Heart left ventricle (tissue), 16 donors: ENCODE measurements at places on chromosomes 11 and 22. TPM values are rescaled to one million over a fixed set of nuclear protein-coding genes. Genes with fewer than 3 reads are reported as not detected.

DNA sequence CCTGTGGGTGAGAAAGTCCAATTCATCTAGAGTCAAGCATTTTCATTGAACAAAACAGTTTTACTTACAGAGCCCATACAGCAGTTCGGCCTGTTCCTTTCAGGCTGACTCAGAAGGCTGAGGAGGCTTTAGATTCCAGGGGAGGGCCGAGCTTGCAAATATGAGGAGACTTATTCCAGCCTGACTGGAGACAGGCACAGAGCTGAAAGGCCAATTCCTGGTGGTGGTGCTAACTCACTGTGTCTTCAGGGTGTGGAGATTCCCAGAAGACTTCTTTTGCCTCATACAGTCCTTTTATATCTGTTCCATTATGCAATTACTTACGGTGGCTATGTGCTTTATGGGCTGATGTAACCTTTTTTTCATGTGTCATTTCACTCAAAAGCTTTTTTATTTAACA, at the start of gene OR51E2:
Gene OR51E2 (minus strand): TSS at position 269 of the 400 bp plus-strand sequence. CDS start 15,142 bp downstream, outside the sequence.
- DNase-seq: no peak

DNA sequence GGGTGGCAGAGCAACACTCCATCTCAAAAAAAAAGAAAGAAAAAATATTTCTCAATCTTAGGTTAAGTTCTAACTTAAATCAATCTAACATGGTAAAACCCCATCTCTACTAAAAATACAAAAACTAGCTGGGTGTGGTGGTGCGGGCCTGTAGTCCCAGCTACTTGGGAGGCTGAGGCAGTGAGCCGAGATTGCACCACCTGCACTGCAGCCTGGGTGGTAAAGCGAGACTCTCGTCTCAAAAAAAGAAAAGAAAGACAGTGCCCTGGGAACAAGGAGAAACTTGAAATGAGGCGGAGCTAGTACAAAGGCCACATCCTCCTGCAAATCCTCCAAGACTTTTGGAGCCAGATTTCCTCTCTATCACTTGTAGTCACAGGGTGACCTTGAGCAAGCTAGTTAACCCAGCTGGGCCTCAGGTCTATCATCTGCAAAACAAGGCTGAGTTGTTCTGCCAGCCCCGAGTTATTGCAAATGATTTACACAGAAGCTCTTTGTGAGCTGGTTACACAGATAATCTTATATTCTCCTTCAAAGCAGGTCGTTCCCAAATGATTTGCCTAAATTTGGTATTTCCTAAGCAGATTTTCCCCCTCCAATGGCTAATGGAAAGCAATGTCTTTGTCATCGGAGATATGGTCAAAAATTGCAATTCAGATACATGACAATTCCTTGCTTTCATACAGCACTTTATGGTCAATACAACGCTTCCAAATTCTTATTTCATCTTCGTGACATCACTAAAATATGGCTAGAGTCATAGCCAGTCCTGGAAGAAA, 1.9 kb downstream of the ANKRD54 start:
- no peak for DNase-seq

- DNase-seq: no peak
Measured at GRCh38 chr11:36278531-36279282, 10.5 kb downstream of the COMMD9 start.

GRCh38 chr11:19458231-19458630, 217.5 kb upstream of the E2F8 start:
- no peak for DNase-seq

- no peak for DNase-seq
Measured at GRCh38 chr11:8273287-8273686, 9.6 kb upstream of the LMO1 start.

GRCh38 chr11:114122686-114123085, 63.2 kb downstream of the ZBTB16 start:
- no peak for DNase-seq

DNA sequence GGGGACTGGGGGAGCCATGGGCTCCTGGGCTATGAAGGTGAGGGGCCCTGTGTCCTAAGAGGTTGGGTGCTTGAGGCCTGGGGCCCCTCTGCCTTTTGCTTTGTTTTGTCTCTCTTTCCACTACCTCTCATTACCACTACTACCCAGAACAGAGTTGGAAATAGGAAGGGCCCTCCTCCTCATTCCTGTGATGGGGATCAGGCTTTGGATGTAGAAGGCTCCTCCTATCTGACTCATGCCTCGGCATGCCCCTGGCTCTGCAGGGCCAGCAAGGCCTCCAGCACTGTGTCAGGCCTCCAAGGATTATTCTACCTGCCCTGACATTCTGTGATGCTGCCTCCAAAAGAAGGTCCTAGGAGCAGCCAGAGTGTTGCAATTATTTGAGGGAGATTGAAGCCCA, 766 bp downstream of the IZUMO1R start:
- no peak for DNase-seq

GRCh38 chr11:69385832-69386427, 92.0 kb downstream of the MYEOV start:
- peak; percentile 5 for DNase-seq

Gene PATE4
- not detected for polyA plus RNA-seq

Gene MS4A1
- polyA plus RNA-seq: 0.08 TPM
